Activated T-cell treated with anti-CD3 and anti-CD28 coated beads, Interleukin-2, amount 50 U/mL, for 1 hour (primary cell): ENCODE measurements at places on chromosomes 7 and 10.

- DNase-seq = no peak
Observed at GRCh38 chr10:79285315-79286197, 61.7 kb upstream of the PPIF start.

DNA sequence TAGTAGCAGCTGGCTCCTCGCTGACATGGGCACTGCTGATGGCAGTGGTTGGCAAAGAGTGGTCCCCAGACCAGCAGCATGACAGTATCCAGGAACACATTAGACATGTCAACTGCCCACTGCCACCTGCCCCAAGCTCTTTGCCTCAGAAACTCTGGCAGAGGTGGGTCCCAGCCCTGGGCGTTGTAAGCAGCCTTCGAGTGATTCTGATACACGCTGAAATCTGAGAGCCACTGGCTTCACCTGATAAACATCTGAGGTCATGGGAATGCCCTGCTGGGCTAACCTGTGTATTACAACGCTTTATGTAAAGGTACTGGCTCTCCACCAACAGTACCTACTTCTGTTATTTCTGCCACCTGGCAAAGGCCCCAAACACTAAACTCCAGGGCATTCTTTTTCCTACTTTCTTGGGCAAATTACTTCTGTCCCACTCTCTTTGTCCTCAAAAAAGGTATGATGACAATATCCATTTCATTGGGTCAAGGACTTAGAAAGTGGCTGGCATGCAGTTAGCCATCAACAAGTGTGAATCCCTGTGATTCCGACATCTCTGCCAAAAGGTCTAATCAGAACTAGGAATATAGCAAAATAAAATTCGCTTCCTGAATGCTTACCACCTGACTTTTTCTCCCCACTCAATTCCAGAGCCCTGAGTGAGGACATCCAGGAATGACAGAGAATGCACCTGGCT lies 9.2 kb downstream of the SGMS1 start:
- DNase-seq = no peak

DNA sequence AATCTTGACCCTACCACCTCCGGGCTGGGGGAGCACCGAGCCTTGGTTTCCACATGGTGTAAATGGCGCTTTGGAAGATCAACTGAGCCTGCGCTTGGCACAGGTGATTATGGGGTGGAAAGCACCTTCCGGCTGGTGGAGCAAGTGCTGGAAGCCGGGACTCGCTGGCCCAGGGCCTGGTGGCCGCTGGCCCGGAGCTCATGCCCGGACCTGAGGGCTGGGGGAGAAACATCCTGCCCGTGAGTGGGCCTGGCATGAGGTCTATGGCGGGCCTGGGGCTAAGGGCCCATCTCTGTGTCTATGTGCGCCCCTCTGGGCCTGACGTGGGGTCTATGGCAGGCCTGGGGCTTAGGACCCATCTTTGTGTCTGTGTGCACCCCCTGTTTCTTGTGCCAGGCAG lies 14.2 kb upstream of the LFNG start:
- DNase-seq = no peak

DNA sequence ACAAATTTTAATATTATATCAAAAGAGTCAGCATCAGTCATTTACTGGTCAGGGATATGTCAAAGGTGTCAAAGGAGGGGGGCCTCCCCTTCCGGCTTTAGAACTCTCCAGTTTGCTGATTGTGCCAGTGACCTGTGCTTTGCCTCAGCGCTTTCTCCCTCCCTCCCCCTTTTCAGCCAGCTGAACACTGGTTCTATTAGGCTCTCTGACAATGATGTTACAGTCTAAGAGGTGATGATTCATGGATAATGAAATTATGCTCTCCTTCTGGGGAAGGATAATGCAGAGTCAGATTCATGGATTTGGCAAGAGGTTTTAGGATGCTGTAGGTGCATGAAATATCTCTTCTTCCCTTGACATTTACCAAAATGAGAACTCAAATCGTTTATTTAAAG lies 6.1 kb downstream of the LRRTM3 start:
- DNase-seq = no peak

DNA sequence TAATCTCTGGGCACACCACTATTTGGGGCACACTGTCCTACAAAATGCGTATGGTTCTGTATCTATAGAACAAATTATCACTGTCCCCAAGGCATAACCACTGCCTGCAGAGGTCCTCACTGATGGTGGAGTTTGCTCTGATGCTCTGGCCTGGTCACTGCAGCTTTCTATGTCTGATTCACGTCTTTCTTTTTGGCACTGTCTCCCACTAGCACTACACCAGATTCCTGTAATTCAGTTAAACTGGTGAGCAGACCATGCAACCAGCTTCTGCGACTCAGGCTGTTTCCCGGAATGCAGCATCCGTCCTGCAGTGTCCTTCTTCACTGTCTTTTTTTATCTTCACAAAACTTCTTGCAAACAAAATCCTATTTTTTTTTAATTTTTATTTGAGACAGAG lies 112.8 kb downstream of the KLF6 start:
- DNase-seq = no peak

DNA sequence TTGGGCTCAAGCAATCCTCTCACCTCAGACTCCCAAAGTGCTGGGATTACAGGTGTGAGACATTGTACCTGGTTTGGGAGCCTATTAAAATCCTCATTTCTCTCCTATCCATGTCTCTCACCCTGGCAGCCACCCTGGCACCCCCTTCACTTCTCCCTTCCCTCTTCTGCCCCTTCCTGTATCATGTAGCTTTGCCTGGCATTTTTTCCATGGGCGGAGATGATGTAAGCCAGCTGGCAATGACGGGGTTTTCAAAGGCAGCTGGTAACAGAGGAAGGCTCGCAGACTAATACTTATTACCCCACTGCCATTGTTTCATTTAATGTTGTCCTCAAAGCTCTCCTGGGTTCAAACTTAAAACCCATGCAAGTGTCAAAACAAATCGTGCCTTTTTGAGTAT lies 61.9 kb downstream of the RGS10 start:
- no peak for DNase-seq
